Stimulated activated CD4-positive, alpha-beta T cell treated with anti-CD3 and anti-CD28 coated beads, Interleukin-15, amount 100 ng/mL, for 24 hours (primary cell): ENCODE measurements at places on chromosomes 11 and 22.

- no peak for DNase-seq
Observed at GRCh38 chr11:107043242-107044006, 25.1 kb upstream of the GUCY1A2 start.

DNA sequence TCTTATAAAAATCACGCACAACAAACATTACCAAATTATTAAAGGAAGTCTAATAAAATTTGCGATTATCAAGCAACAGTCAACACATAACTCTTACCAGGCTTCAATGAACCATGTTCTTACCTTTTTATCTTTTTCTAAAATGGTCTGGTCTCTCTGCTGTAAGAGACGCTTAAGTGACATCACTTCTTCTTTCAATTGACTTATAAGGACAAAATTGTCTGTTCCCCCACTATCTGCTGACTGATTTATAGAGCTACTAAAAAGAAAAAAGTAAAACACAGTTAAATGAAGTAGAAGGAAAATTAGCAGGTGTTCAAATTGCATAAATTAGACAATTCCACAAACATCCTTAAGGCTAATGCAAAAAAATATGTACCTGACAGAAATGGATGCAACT lies 10.9 kb downstream of the FAM76B start:
- no peak for DNase-seq

- DNase-seq: no peak
Observed at GRCh38 chr11:128518493-128519207, 68.7 kb downstream of the ETS1 start.

- no peak for DNase-seq
Observed at GRCh38 chr22:23532731-23533130, 47.4 kb downstream of the IGLL1 start.

DNA sequence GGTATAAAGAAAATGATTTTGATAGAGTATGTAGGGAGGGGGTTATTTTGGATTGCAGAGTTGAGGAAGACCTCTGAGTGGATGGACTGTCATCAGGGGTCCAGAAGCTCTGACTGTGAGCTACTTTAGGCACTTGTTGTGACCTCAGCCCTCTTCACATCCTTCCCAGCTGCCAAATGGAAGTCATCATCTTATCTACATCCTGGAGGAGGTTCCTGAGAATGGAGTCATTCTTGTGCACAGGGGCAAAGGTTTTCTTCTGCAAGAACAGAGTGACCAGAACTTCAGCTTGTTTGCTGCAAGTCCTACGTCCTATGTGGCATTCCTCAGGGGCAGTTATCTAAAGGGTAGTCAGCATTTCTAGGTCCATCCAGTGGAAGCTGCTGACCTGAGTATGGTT lies 393.8 kb downstream of the AASDHPPT start:
- DNase-seq: no peak

GRCh38 chr11:72391638-72392423 lies 42.5 kb downstream of the CLPB start:
- no peak for DNase-seq

GRCh38 chr11:129117595-129118350 lies 74.4 kb downstream of the ARHGAP32 start:
- DNase-seq: peak; percentile 50

- DNase-seq: no peak
Observed at GRCh38 chr22:20437613-20438426, at the start of gene SCARF2. Gene SCARF2, minus strand, starts transcription at chr22:20437825. Its CDS starts 71 bp downstream, at chr22:20437754.

DNA sequence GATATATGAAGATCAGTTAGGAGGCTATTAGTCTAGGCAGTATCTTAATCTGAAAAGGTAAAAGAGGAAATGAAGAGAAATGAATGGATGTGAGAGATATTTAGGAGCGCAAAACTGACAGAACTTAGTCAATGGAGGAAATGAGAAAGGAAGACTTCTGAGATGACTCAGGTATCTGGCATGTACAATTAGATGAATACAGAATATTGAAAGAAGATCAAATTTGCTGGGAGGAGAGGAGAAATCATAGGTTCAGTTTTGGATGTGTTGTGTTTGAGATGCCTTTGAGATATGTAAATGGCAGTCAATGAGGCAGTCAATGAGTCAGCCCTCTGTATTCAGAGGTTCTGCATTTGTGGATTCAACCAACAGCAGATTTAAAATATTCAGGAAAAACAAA lies 42.9 kb upstream of the GAB2 start:
- DNase-seq: no peak

GRCh38 chr11:66904055-66904454 lies 47.2 kb downstream of the LRFN4 start:
- no peak for DNase-seq

- DNase-seq: no peak
Observed at GRCh38 chr22:46121523-46122287, 28.6 kb upstream of the PPARA start.

- no peak for DNase-seq
Observed at GRCh38 chr11:114606003-114606801, 10.6 kb upstream of the NXPE4 start.

GRCh38 chr11:93059117-93059957 lies 89.9 kb downstream of the MTNR1B start:
- no peak for DNase-seq

- peak; percentile 26 for DNase-seq
Observed at GRCh38 chr11:43316451-43316850, 4.7 kb downstream of the API5 start.

DNA sequence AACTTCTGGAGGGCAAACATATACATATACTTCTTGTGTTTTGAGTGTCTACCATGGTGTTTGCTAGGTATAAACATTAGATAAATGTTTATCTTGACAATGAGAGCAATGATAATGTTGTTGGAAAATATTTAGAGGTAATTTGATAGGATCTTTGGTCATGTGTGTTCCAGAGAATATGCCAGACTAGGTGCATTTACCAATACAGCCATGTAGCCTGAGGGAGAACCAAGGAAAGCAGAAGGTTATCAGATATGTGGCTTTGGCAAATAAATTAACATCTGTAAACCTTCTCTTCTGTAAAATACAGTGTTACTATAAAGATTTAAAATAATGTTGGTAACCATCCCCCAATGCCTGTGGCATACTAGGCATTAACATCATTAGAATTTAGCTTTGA lies 226.8 kb downstream of the C11orf87 start:
- DNase-seq: no peak
